ENCODE measurements at places on chromosomes 13 and 19.

DNA sequence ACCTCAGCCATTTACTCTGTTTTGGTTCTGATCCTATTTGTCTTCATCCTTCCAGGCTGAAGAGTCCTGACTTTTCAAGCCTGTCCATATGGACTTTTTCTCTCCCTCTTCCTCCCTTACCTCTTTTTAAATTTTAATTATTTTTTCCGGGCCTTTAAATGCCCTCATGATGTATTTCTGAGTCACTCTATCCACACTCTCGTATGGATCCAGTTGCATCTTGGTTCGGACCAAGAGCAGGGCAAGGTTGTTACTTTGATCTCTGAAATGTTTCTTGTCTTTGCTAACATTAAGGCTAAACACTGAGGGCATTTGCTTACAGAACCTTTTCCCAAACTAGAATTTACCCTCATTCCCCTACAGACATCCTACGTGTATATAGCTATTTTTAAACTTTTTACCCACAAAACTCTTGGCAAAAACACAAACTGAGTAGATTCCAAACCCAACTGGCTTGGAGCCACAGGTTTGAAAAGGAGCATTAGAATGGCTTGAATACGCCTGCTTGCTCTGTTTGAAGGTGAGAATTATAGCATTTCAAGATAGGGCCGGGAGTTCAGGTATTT lies 47.4 kb upstream of the SERPINE3 start:
- no peak for DNase-seq

- peak; percentile 77 for DNase-seq
Measured at GRCh38 chr19:36418287-36419001, at the start of gene ZFP82. Gene ZFP82 (minus strand): TSS chr19:36418644. CDS start chr19:36409789, 8,855 bp downstream.

DNA sequence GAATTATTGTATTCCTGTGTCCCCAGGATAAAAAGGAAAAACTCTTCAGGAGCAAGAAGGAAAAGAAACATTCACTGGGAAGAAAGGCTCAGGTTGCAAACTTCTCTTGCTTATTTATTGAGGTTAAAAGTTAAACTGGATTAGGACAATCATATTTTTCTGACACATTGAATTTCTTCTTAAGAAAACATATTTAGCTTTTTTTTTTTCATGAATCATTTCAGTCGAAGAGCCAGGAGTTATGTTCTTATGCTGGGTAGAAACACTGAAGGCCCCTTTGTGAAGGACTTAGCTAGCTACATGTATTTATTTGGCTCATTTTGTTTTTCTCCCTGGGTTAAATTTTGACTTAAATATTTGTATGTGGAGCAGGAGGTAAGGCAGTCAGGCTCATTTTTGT lies 434.0 kb downstream of the KLF5 start:
- no peak for DNase-seq

DNA sequence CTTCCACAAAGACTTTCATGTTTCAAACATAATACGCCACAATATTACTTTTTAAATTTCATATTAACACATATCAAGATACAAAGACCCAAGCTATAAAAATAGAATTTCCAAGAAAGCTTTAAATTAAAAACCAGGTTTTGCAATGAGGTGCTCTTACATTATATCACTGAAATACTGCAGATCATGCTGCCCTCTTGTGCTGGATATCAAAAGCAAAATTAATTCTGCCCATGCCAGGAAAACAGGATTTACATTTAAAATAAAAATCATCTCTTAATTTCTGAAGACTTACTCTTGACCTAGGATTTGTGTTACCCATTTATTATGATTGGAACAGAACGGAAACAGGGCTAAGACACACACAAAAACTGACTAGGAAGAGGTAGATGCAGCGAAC lies 145.0 kb downstream of the ABCC4 start:
- no peak for DNase-seq

GRCh38 chr13:21957833-21958232 lies 287.0 kb downstream of the FGF9 start:
- no peak for DNase-seq

- no peak for DNase-seq
Measured at GRCh38 chr13:105346141-105346775, 1189.2 kb downstream of the EFNB2 start.

DNA sequence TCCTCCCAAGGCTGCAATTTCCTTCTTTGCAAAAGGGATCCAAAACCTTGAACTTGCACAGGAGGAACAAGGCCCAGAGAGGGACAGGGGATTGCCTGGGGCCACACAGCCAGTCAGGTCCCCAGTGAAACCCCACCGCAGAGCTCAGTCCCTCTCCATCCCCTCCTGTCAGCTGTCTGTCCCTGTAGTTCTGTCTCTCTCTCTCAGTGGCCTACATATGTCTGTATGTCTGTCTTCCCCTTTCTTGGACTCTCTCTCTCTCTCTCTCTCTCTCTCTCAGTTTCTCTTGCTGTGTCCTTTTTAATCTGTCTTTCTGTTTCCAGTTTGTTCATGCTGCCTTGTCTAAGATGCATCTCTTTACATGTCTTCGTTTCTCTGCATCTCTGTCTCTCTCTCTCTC lies 11.5 kb downstream of the CEACAM19 start:
- no peak for DNase-seq

DNA sequence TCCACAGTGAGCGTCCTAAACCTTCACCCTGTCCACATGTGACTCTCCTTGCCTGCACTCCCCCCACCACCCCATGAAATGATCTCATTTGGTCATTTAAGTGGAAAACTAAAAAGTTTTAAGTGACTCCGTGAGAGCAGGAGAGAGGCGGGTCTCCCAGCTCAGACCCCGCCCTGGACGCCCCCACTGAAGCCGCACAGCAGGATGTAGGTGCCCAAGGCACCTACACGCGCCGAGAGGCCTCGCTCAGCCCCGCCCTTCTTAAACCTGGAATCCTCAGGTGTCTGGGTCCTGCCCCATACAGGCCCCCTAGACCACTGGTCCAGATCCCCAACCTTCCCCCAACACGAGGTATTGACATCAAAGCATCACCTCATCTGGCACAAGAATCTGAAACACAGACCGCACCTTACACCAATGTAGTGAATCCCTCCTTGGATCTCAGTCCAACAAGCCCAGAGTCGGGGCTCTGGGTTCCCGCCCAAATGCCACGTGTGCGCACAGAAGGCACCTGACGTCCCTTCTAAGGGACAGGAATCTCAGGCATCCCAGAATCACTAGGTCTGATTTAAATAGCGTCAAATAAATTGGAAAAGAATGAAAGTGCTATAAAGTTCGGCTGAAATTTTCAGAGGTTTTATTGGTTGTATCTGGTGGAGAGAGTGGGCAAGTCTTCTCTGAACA lies 3.5 kb downstream of the IGFL1 start:
- DNase-seq: no peak

GRCh38 chr19:33805313-33805712 lies 8.6 kb downstream of the KCTD15 start:
- DNase-seq: no peak

DNA sequence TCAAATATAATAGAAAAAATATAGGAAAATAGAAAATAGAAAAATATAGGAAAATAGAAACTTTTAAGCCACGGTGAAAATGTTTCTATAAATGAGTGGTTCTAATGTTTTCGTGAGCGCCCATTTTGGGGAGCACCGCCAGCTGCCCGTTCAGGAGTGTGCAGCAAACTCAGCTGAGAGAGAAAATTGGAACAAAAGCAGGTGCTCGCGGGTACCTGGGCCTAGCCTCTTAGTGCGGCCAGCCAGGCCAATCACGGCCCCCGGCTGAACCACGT lies 204 bp upstream of the PDX1 start:
- DNase-seq: peak; percentile 69

DNA sequence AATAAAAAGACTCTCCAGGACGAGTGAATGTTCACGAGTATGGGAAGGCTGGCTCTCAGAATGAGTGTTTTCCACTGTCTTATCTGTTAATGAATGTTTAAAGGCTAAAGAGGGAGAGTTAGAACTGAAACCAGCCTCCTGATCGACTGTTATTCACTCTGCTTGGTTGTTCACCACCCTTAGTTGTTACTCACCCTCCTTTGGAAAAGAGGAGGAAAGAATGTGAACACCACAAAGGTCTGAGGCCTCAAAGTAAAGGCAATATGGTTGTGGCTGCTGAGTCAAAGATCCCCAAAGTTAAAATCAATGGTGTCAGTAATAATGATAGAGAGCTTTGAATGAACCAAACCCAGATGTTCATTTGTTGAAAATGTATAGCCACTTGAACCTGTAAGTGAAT lies 1793.2 kb upstream of the PCDH20 start:
- DNase-seq: no peak

- no peak for DNase-seq
Measured at GRCh38 chr19:7257148-7258040, 36.8 kb downstream of the INSR start.

DNA sequence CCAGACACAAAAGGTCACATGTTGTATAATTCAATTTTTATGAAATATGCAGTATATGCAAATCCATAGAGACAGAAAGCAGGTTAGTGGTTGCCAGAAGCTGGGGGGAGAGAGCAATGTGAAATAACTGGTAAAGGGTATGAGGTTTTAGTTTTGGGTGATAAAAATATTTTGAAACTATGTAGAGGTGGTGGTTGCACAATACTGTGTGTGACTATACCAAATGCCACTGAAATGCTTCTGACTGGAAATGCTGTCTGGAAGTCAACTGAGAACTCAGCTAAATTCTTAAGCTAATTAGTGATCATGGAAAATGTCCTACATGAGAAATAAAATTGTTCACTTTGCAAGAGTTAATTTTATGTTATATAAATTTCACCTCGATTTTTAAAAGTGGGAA lies 65.3 kb upstream of the RXFP2 start:
- no peak for DNase-seq

GRCh38 chr19:15464394-15465385 lies at the start of gene RASAL3:
Gene RASAL3 (minus strand): TSS chr19:15464544. CDS start chr19:15464358, 186 bp downstream.
- DNase-seq: no peak

GRCh38 chr19:12884926-12885748 lies 1.9 kb downstream of the KLF1 start:
- DNase-seq: no peak

GRCh38 chr13:112854321-112854720 lies 114.7 kb upstream of the MCF2L start:
- no peak for DNase-seq

DNA sequence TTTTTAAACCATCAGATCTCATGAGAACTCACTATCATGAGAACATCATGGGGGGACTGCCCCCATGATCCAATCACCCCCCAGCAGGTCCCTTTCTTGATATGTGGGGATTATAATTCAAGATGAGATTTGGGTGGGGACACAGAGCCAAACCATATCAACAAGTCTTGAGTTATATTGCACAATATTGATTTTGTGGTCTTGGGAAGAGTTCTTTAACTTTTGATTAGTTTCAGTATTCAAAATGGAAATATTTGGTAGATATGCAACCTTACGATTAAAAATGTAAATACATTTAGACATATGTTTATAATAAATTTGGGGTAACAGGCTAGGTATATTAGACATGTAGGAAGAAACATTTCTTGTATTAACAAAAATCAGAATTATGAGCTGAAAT lies 188.2 kb downstream of the GPC5 start:
- DNase-seq: no peak

Data from NCI-H1105 (cell line).